A172 (cell line): ENCODE measurements at places on chromosomes 11 and 22.

DNA sequence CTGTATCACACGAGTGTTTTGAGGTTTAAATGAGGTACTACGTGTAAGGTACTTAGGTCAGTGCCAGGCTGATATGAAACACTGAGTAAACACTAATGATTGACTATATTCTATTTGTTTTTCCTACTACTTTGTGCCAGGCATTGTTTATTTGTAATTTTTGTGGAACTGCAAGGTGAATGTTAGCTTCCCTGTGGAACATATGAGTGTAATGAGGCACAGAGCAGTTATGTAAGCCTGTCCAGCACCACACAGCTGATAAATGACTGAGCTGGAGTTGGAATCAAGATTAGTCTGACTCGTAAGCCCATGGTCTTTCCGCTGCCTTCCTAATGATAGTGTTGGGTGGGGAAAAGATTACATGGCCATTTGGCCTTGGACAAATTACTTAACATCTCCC lies 5.9 kb downstream of the SLC37A2 start:
- no peak for DNase-seq

DNA sequence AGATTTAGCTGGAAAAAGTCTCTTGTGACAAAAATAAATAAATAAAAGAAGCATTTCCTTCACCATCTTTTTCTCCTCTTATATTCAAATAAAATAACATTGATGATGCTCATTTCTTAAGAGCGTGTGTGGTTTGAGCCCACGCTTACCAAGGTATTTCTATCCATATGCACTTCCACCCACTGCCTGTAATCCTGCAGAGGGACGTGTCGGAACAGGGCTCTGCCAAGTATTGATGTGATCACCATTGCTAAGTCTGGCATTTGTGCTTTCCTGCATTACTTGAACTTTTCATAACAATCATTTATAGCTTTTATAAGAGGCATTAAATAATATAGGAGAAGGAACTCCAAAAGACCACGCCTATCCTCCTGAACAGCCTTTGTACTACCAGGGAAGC lies 107.6 kb downstream of the SHANK2 start:
- no peak for DNase-seq

DNA sequence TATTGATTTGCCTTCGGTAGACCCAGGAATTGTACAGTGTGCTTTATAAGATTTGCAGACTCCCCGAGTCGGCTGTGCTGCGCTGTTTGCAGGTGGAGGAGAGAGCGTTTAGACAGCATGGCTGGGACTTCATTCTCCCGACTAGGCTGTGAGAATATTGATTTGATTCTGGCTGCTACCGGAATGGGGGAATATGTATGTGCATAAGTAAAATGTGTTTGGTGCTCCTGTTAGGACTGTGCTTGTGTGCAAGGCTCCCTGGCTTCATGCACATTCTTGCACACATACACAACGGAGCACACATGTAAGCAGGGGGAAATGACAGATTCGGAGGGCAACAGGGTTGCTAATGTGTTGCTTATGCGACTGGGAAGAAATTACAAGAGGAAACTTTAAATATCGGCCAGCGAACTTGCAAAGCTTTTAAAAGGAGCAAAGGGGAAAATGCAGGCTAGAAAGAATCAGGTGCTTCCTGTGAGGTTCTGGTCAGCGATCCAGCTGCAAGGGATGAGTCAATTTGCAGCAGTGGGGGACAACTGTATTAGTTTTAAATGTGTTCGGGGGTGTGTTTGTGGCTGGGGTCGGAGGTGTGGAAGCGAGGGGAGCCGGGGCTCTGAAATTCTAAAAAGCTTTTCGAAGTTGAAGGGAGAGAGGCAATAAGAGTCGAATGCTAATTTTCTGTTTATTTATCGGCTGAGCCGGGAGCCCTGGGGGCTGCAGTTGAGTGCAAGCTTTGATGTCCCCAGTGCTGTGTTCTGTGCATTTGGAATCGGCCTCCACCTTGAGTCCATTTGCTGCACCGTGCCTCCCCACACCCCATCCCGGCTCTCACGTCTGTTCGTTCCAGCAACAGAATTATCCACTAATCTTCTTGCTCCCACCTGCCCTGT lies 731 bp downstream of the NTM start:
- no peak for DNase-seq

GRCh38 chr22:31130873-31131272 lies 8.1 kb downstream of the INPP5J start:
- no peak for DNase-seq

- DNase-seq, result no peak
Observed at GRCh38 chr11:2222451-2222850, 47.9 kb downstream of the ASCL2 start.

DNA sequence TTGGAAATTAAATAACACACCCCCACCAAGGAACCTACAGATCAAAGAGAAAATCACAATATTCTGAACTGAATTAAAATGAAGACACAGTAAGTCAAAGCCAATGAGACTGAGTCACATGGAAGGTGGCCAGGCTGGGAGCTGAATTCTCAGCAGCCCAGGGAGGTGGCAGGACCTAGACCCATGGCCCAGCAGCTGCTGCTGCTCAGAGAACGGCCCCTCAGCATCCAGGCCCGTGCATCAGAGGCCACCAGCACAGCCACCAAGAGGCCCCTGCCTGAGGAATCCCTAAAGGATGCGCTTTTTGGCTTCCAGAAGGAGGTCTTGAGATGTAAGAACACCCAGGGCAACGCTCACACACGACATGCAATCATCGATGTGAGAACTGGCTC lies 35.0 kb downstream of the TBX1 start:
- no peak for DNase-seq

- DNase-seq, result no peak
Observed at GRCh38 chr22:47176026-47176389, 413.6 kb downstream of the TBC1D22A start.

GRCh38 chr11:58775066-58775708 lies 43.4 kb upstream of the GLYAT start:
- no peak for DNase-seq

DNA sequence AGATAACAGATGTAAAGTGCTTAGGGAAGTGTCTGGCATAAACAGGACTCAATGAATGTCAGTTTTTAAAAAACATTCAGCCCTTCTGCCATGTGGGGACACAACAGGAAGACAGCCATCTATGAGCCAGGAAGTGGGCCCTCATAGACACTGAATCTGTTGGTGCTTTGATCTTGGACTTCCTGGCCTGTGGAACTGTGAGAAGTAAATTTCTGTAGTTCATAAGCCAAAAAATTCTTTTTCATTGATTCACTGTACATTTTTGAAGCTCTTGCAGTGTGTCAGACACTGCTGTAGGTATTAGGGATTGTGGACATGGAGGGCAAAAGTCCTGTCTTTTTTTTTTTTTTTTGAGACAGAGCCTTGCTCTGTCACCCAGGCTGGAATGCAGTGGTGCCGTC lies 188.6 kb downstream of the HIPK3 start:
- DNase-seq, result peak; percentile 23

DNA sequence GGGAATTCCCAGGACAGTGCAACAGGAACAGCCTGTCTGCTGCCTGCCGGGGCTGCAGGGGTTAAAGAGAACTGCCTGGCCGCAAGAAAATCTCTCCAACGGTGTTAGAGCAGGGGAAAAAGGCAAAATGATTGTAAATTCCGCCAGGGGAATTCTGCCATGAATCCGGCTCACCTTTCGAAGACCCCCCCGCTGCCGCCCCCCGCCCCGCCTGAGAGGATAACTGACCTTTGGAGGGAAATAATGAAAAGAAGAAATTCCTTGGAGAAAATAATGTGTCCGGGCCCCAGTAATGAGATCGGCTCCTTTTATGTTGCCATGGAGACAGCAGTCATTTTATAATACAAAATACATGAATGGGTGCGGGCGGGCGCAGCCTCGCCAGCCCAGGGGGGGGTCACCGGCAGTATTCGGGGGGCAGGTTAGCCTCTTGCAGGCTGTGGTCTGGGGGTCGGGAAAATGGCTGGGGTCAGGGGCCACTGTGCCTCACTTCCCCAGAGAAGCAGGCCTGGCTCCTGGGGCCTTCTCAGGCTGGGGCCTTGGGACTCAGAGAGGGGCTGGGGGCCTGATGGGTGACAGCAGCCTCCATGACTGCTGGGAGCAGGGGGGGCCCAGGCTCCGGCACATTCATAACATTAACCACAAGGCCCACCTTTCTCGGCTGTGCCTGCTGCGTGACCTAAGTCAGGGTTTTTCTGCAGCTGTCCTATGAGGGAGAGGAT lies 228.1 kb downstream of the MN1 start:
- DNase-seq, result no peak

DNA sequence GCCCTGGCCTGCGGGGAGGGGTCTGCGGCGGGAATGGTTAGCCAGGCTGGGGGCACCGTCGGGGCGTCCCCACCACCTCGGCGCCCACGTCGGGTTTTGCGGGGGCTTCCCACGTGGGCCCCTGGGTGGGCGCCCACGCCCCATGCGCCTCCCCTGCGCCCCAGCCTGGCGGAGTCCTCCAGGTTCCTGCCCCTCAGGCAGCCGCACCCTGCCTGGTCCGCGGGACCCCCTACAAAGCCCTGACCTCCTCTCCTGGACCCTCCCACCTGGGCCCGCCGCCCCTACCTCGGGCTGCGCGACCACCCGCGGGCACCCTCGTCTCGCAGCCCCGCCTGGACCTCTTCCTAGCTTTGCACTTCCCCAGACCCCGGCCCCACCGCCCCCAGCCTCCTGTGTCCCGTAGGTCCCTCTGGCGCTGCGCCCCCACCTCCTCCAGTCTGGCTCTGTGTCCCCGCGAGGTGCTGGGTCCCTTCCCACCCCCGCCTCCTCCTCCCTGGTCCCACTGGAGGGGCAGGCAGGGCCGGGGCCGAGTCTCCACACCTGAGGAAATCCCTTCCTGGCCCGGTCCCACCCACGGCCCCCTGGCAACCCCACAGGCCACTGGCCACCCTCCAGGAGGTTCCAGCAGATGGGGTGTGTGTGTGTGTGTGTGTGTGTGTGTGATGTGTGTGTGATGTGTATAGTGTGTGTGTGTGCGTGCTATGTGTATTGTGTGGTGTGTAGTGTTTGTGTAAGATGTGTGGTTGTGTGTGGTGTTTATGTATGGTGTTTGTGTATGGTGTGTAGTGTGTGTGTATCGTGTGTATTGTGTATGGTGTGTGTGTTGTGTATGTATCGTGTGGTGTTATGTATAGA lies 11.8 kb downstream of the PIM3 start:
- no peak for DNase-seq

DNA sequence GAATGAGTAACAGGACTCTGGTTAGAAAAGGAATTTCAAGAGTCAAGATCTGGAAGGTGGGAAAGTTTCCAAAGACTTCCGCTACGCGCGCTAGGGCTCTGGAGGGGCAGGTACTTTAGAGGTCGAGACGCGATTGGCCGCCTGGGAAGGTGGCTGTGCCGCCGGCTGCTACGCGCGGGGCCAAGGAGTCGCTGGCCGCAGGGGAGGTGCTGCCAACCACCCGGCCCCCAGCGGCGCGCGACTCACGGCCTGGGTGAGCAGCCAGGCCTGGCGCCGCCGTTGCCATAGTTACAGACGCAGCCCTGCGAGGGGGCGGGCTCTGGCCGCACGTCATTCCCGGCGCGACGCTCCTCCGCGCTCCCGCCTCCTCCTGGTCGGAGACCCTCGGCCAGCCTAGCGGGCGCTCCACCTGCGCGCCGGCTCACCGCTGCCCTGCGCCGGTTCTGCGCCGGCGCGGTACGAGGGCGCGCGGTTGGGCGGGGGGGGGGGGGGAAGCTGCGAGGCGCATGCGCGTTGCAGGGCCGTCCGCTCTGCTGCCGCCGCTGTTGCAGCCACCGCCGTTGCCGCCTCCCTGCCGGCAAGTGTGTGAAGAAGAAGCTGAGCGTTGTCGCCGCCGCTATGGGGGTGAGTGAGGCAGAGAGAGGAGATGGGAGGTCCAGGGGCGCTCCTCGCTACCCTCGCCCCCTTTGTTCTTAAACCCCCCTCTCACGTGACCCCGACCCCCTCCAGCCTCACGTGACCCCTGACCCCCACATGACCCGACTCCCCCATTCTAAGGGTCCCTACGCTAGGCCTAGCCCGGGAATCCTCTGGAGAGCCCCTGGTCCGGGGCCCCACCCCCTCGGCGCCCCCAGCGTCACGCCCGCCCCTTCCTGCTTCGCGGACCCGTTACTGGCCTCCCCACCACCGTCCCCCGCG lies at the start of gene NAA40:
NAA40 (plus strand) TSS at position 524 of the 918 bp plus-strand sequence; CDS start at position 619, 95 bp downstream.
- DNase-seq, result peak; percentile 89

DNA sequence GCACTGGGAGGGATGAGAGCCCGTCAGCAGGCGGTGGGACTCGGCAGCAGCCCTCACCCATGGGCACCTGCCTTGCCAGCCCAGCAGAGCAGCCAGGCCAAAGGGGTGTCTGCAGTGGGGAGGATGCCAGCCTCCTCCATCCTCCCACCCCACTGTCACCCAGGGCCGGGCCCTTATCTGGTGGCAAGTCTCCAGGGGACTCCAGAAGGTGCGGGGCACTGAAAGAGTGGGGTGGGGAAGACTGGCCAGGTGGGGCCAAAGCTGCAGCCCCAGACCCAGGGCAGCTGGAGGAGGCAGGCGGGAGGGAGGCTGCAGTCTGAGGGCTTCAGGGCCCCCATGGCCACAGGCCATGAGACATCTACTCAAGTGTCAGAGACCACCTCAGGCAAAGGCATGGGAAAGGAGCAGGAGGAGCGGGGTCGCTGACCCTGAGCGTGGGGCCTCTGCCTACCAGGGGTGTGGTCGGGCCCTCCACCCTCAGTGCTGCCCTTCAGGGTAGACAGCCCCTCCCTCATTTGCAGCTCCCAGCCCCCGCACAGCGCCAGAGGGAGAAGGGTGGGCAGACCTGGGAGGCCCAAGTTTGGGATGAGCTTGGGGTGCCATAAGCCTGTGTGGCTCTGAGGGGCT lies 3.5 kb downstream of the DGCR6L start:
- no peak for DNase-seq

- DNase-seq, result no peak
Observed at GRCh38 chr22:32205974-32206773, 1.3 kb upstream of the RFPL2 start.

DNA sequence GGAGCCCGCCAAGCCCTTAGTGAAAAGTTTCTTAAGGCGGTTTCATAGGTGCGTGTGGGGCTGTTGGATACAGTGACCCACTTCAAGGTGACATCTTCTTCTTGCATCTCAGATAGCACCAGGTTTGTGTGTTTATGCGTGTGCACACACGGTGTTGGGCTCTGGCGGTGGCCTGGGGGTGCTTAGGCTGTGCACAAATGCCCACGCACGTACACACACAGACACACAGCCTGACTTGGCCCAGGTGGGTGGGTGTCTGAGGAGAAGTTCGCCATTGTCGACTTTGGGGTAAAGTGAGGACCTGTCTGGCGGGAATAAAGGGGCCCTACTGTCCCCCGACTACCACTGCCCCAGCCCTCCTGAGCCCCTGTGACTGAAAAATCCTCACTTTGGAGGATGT lies 103.8 kb downstream of the KCNQ1 start:
- DNase-seq, result no peak

DNA sequence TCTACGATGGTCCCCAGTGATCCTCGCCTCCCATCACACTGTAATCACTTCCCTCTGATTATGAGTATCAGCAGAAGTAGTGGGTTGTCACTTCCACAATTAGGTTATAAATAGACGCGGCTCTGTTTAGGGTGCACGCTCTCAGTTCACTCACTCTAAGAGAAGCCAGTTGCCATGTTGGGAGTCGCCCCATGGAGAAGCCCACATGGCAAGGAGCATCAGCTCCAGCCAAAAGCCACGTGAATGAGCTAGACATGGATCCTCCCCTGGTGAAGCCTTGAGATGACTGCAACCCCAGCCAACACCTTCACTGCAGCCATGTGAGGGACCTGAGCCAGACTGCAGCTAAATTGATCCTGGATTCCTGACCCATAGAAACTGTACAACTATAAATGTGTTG lies 26.4 kb upstream of the MYOD1 start:
- no peak for DNase-seq
